Tongue (tissue), 3 donors: ENCODE measurements at places on chromosomes 12 and 14. TPM values are rescaled to one million over a fixed set of nuclear protein-coding genes. Genes with fewer than 3 reads are reported as not detected.
A peak's percentile ranks its signal among the peaks of the same experiment; 100 is the strongest.

Gene TSPAN11
- 27.1 TPM for total RNA-seq

Gene KCTD10
- 42.6 TPM for total RNA-seq

Gene ATXN2
- 51.4 TPM for total RNA-seq

Gene RFX4
- total RNA-seq, result 0.21 TPM

- no peak for DNase-seq
Observed at GRCh38 chr12:89486264-89486663, 38.3 kb downstream of the GALNT4 start.

DNA sequence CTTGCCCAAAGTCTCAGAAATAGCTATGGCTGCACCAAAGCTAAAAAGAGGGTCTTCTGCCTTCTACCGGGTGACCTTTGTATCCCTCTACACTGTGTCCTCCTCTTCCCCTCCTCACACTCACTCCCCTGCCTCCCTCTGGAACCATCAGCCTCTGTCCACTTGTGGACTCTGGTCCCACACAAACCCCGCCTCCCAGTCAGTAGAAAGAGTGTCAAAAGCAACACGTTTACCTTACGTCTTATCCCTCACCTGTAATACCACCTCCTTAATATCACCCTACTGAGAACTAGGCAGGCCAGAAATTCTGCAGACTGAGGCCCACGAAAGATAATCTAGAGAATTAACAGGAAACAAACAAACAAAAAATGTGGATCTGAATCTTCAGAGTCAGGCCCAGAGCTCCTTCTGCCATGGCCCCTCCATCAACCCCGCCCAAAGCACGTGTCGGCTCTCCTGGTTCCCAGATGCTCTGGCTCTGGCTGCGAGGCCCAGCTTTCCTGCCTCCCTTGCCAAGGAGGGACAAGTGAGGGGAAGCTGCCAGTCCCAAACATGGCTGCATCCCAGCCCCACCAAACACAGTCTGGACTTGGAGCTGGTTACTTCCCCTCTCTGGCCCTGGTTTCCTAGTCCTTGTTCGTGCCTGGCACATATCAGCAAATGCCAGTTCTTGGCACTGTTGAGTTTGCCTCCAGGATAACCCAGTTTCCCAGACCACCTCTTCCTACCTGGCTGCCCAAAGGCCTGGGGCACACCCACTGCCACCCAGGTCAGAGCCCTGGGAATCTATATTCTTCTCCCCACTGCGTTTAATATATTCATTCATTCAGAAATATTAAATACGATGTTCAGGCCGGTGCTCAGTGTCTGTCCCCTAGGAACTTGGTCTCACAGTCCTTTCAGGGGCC lies 2.7 kb downstream of the ACTN1 start:
- DNase-seq, result peak; percentile 67

Gene PRB2
- not detected for total RNA-seq

Gene FAIM2
- total RNA-seq, result 7.8 TPM

DNA sequence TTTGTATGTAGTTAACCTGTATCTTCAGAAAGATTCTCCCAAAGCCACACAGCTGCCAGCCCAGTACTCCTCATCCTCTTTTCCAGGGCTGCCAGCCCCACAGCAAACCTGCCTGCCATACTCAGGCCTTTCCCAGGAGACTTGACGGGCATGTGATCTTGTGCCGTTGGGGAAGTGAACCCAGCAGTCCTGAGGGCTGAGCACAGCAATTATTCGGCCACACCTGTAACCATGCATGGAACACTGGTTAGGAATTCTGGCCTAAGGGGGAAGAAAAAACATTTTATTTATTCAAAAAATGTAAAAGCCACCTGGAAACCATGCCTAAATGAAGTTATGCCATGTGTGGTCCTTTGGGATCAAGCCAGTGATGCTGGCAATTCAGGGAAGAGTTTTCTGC lies 145.3 kb downstream of the GRIN2B start:
- no peak for DNase-seq

Gene DNAH10
- total RNA-seq, result 0.62 TPM

Gene BIN2
- total RNA-seq, result 3.8 TPM

DNA sequence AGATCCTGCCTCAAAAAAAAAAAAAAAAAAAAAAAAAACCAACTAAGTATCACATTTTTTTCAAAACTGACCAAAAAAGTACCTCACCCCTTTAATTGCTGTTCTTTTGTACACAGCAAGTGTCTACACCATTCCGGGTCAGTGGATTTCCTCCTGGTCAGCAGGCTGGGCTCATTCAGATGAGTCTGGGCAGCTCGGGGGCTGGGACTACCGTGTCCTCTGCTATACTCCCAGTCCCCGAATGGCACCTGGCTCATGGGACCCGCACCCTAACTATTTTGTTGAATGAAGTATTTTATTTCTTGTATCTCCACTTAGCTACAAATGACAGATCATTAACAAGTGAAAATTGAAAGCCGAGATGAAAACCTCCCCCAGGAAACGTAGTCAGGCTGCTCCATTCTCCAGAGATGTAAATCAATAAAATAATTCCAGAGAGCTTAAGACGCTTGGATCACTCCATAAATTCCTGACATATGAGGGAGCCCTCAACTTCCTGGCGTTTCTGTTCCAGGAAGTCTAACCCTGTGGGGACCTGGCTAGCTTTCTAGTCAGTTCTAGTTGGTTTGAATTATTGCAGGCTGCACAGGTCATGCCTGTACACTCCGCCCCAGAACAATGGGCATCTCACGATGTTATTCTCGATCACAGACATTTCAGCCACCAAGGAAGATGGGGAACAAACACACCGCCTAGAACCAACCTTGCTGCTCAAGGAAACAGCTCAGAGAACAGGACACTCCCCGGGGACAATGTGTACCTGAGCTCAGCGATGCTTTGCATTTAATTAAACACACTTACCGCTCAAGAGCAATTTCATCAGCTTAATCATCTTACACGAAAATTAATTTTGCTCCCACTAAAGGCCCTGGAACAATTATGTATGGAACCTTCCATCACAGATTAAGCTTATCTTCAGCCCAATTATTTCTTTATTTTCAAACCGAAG lies 76.3 kb downstream of the RIMBP2 start:
- no peak for DNase-seq

GRCh38 chr12:119592232-119592631 lies 1.3 kb upstream of the TMEM233 start:
- DNase-seq, result no peak

Gene FAM186B
- total RNA-seq, result 0.82 TPM

Gene OGFOD2
- 8.8 TPM for total RNA-seq

- no peak for DNase-seq
Observed at GRCh38 chr12:53122961-53123468, 19.7 kb downstream of the SOAT2 start.

DNA sequence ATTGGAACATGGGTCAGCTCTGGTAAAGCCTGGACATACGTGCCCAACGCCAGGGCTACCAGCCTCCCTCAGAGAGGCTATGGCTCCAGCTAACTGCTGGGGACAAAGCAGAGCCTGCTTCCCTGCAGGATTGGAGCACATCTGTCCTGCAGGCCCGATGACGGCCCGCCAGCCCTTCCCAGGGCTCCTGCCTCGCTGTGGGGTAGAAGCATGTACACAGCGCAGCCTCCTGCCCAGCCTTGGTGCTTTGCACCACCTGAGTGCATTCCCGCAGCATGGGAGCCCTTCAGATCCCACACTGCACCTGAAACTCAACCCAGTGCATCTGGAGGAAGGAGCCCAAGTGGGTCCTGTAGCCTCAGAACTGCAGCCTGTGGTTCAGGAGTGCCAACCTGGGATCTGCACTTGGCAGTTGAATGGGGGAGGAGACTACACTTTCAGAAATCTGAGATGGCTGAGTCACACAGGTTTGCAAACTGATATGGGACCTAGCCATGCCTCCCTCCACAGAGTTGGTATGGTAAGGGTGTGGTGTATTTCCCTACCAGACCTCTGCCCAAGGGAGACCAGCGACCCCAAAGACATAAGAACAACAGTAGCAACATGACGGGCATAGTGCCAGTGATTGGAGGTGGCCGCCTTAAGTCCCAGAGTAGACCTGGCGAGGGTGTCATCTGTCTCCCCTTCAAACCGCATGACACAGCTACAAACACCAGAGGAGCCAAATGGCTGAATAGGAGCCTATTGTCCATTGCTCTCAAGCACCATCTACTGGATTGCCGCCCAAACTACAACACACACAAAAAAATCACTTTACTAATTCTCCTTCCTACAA lies 273.9 kb upstream of the MIS18BP1 start:
- DNase-seq, result peak; percentile 19

Gene B3GNT4
- 0.41 TPM for total RNA-seq

- DNase-seq, result no peak
Observed at GRCh38 chr14:98182393-98183055, 1089.5 kb downstream of the BCL11B start.

GRCh38 chr14:102442241-102443211 lies 67.0 kb downstream of the ANKRD9 start:
- DNase-seq, result no peak

- DNase-seq, result no peak
Observed at GRCh38 chr12:132343294-132344004, 14.1 kb upstream of the GALNT9 start.

Gene GDF3
- total RNA-seq, result not detected

Gene ZFC3H1
- 66.1 TPM for total RNA-seq

DNA sequence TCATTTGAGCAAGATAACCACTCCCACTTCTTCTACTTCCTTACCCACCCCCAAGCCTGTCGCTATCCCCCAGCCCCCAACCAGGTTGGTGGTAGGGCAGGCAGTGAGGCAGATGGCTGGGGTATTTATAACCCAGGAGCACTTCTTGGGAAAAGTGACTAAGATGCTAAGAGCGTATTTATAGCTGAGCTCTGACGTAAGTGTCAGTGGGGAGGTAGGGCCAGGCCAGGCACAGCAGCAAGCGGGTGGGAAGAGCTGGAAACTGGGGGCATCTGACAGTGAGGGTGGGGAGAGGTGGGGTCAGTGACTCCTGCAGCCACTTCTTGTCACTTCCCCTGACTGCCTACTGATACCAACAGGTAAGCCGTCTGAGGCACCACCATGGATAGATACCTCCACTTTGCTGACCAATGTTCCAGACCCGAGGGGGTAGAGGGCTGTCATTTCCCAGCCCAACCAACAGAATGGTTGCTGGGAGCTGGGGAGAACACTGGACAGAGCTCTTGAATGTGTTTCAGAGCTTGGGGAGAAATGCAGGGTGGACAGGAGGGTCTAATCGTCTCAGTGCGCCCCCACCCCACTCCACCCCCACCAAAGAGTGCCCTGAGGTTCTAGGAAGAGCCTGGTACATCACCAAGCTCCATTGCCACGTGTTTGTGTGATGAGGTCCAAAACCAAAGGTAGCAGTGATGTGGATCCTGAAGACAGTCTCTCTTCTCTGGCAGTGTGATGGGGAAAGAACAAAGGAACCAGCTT lies 2.7 kb upstream of the INHBE start:
- DNase-seq, result peak; percentile 80

Gene SETD1B
- total RNA-seq, result 5.5 TPM

Gene OLR1
- 1.2 TPM for total RNA-seq

DNA sequence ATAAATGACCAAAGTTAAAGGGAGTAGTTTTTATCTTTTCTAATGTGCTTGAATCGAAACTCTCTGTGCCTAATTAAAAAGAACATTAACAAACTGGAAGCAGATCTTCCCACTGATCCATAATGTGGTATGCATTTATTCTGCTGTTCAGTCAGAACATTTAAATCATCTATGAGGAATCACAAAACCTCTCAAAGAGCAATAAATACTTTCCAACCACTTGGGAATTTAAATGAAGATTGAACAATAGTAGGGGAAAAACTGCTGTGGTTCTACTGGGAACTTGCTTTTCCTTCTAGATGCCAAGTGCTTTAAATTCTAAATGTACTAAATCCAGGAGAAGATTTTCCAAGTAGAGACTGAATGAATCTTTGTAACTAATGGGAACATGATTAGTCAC lies 12.3 kb upstream of the CHPT1 start:
- no peak for DNase-seq

GRCh38 chr12:108231109-108231905 lies 102.2 kb downstream of the WSCD2 start:
- DNase-seq, result no peak

- DNase-seq, result no peak
Observed at GRCh38 chr12:88472775-88473174, 107.5 kb downstream of the KITLG start.

Gene REP15
- 3.0 TPM for total RNA-seq

- peak; percentile 8 for DNase-seq
Observed at GRCh38 chr12:16610001-16610585, 4.1 kb upstream of the LMO3 start.

- DNase-seq, result peak; percentile 21
Observed at GRCh38 chr14:63186453-63186852, 17.8 kb upstream of the RHOJ start.

- DNase-seq, result peak; percentile 61
Observed at GRCh38 chr14:39555749-39556148, 123.5 kb upstream of the FBXO33 start.

- DNase-seq, result no peak
Observed at GRCh38 chr12:100899301-100899700, 104.7 kb downstream of the ANO4 start.

GRCh38 chr12:47082796-47083621 lies 3.2 kb upstream of the AMIGO2 start:
- DNase-seq, result no peak

Gene NDRG2
- total RNA-seq, result 230 TPM

Gene ACOT4
- total RNA-seq, result not detected

DNA sequence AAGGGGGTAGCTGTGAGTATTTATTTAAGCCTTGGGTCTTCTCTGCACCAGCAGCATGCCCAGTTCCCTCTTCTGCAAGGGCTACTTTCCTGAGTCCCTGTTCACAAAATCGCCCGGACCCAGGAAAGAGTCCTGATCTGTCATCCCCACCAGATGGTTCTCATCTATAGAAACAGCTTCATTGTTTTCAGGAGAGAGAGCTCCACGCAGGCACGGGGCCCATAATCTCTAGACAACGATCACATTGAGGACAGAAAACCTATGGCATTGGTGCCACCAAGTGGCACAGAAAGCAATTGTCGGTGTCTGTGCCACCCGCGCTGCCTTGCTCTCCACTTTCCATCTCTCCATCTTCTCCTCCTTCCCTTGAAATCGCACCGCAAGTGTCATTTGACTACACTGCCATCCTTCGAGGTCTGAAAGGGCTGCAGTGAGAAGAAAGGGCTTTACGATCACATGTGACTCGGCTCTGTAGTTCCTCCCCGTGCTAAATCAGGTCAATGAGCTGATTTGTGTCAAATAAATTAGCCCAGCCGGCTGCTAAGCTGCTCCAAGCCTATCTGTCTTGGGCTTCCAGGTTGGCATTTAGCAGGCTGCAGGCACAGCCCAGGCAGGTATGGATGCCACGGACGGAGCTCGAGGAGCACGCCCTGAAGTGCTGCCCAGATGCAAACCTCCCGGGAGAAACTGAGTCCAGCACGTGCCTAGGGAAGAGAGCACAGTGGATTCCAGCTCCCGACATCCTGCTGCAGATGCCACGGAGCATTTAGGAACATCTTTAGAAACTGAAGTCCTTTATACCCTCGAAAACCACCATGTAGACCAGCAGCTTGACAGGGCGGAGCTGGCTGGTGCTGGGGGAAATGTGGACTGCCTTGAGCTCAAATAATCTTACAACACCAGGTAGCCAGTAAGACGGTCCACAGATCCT lies 28.8 kb downstream of the SPRING1 start:
- peak; percentile 85 for DNase-seq

GRCh38 chr14:28703482-28703881 lies 63.1 kb upstream of the FOXG1 start:
- DNase-seq, result no peak
